ENCODE measurements at places on chromosomes 6 and 20.
A peak's percentile ranks its signal among the peaks of the same experiment; 100 is the strongest.

DNA sequence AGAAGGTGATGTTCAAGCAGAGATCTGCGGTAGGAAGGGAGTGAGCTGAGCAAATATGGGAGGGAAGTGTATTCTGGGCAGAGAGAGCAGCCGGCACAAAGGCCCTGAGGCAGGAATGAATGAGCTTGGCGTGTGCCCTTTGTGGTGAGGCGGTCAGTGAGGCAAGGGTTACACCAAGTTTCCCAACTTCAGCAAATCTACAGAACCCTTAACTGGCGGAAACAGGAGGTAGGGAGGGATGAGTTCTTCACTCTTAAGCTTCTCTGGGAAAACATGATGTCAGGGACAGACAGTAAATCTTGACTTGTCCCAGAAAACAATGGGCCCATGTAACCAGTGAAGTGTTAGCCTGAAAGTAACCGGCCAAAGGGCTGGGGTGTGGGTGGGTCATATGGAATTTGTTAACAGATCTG lies 97.1 kb upstream of the PTPN1 start:
- peak overlapping the region; percentile 99 for H3K27ac ChIP-seq
- no peaks in the 10 kb centered on the region for H3K36me3 ChIP-seq
- no peaks in the 10 kb centered on the region for H3K27me3 ChIP-seq
- DNase-seq, result no peak
- no peak overlapping the region for H3K4me3 ChIP-seq
- H3K4me1 ChIP-seq, result peaks cover 37% of the 10 kb centered on the region

- H3K4me1 ChIP-seq, result no peaks in the 10 kb centered on the region
- H3K27me3 ChIP-seq, result peaks cover 68% of the 10 kb centered on the region
- H3K36me3 ChIP-seq, result no peaks in the 10 kb centered on the region
- H3K4me3 ChIP-seq, result no peak overlapping the region
- DNase-seq, result peak; percentile 90
These were observed 2.7 kb upstream of the MYT1 start for GRCh38 chr20:64161356-64162238.

GRCh38 chr20:10510216-10510615 lies 75.1 kb downstream of the SLX4IP start:
- H3K36me3 ChIP-seq, result no peaks in the 10 kb centered on the region
- no peaks in the 10 kb centered on the region for H3K27me3 ChIP-seq
- H3K4me1 ChIP-seq, result peaks cover 74% of the 10 kb centered on the region

DNA sequence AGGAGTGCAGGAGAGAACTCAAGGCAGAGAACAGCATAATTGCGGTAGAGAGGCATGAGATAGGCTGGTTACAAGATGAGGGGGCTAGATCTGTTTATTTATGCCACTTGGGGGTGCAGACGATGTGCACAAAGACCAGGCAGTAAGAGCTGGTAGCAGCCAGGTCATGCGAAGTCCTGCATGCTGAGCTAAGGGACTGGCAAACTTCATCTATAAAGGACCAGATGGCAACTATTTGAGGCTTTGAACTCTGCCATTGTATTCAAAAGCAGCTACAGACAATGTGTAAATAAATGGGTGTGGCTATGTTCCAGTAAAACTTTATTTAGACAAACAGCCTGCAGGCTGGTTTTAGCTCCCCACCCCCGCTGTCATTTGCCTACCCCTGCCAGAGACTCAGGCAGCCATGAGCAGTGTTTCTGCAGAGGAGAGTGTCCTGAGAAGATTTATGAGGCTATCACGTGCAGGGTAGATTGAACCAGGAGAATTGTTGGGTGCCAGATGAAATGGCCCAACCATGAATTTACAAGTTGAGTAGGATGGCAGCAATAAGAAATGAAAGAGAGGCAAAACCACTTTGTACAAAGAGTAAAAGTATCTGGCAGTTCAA lies 253.4 kb upstream of the MOCS1 start:
- DNase-seq, result no peak
- no peaks in the 10 kb centered on the region for H3K27me3 ChIP-seq
- no peak overlapping the region for H3K4me3 ChIP-seq
- H3K36me3 ChIP-seq, result no peaks in the 10 kb centered on the region

DNA sequence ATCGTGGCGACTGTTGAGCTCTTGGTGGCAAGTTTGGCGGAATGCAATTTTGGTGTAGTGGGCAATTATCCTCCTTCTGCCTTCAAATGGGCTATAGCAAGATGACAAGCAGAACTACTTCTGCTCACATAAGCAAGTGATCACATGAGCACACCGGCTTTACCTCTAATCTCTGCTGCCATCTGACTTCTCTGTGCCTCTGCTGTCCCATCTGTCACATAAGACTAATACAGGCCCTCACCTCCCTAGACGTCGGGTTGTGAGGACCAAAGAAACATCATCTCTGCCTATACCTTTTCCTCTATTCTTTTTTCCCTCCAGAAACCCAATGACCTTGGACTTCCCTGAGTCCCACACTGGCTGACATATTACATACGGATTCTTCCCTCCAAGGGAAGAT lies 13.3 kb upstream of the WTAP start:
- no peaks in the 10 kb centered on the region for H3K27me3 ChIP-seq
- no peak overlapping the region for H3K4me3 ChIP-seq
- DNase-seq, result no peak
- H3K27ac ChIP-seq, result no peak overlapping the region
- peaks cover 18% of the 10 kb centered on the region for H3K4me1 ChIP-seq
- no peaks in the 10 kb centered on the region for H3K36me3 ChIP-seq

- no peak overlapping the region for H3K4me3 ChIP-seq
- no peak for DNase-seq
- H3K27me3 ChIP-seq, result no peaks in the 10 kb centered on the region
These were observed 42.1 kb downstream of the SMAP1 start for GRCh38 chr6:70709826-70710225.

- H3K36me3 ChIP-seq, result no peaks in the 10 kb centered on the region
- H3K27me3 ChIP-seq, result no peaks in the 10 kb centered on the region
- no peak overlapping the region for H3K27ac ChIP-seq
- no peak for DNase-seq
These were observed 96.4 kb downstream of the TULP4 start for GRCh38 chr6:158408552-158409130.

- no peak for DNase-seq
- H3K27ac ChIP-seq, result no peak overlapping the region
- H3K36me3 ChIP-seq, result no peaks in the 10 kb centered on the region
- no peak overlapping the region for H3K4me3 ChIP-seq
- no peaks in the 10 kb centered on the region for H3K4me1 ChIP-seq
These were observed 196.9 kb downstream of the FOXA2 start for GRCh38 chr20:22387452-22387851.

DNA sequence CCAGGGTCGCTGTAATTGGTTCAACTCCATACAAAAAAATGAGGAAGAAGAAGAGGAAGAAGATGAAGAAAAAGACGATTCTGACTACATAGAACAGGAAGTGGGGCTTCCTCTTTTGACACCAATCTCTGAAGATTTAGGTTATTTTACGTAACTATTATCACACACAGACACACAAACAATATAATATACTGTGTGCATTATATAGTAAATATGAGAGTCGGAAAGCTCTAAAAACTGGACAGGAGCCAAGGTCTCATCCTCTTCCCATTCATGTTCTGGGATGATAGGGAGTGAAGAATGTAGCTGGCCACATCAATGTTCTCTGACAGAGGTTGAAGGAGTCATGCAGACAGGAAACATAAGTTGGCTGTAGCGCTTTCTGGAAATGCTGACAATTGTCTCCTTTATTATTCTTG lies 13.3 kb downstream of the RSPH4A start:
- H3K36me3 ChIP-seq, result no peaks in the 10 kb centered on the region
- no peak for DNase-seq
- no peak overlapping the region for H3K27ac ChIP-seq
- H3K4me1 ChIP-seq, result no peaks in the 10 kb centered on the region
- H3K4me3 ChIP-seq, result no peak overlapping the region

GRCh38 chr6:88177961-88178464 lies 11.9 kb upstream of the CNR1 start:
- DNase-seq, result no peak
- H3K4me1 ChIP-seq, result no peaks in the 10 kb centered on the region
- no peak overlapping the region for H3K27ac ChIP-seq

- no peaks in the 10 kb centered on the region for H3K27me3 ChIP-seq
- H3K36me3 ChIP-seq, result peaks cover 7% of the 10 kb centered on the region
- H3K27ac ChIP-seq, result no peak overlapping the region
- H3K4me3 ChIP-seq, result no peak overlapping the region
- H3K4me1 ChIP-seq, result no peaks in the 10 kb centered on the region
These were observed 16.5 kb downstream of the BLOC1S5 start for GRCh38 chr6:8047541-8048292.

DNA sequence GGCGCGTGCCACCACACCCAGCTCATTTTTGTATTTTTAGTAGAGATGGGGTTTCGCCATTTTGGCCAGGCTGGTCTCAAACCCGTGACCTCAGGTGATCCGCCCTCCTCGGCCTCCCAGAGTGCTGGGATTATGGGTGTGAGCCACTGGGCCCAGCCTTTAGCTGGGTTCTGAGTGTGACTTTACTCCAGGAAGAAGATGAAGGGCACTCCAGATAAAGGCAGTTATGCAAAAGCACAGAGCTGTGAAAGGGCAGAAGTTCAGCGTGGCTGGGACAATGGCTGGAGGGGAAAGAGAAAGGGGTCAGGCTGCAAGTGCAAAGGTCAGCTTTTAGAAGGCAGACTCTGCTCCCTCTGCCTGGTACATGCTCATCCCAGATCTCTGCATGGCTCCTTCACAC lies 39.7 kb downstream of the MAP3K5 start:
- no peak for DNase-seq
- no peaks in the 10 kb centered on the region for H3K27me3 ChIP-seq

GRCh38 chr6:36754582-36755434 lies 57.2 kb downstream of the RAB44 start:
- H3K36me3 ChIP-seq, result no peaks in the 10 kb centered on the region
- peaks cover 65% of the 10 kb centered on the region for H3K4me1 ChIP-seq
- H3K27me3 ChIP-seq, result no peaks in the 10 kb centered on the region
- no peak overlapping the region for H3K27ac ChIP-seq
- no peak for DNase-seq

DNA sequence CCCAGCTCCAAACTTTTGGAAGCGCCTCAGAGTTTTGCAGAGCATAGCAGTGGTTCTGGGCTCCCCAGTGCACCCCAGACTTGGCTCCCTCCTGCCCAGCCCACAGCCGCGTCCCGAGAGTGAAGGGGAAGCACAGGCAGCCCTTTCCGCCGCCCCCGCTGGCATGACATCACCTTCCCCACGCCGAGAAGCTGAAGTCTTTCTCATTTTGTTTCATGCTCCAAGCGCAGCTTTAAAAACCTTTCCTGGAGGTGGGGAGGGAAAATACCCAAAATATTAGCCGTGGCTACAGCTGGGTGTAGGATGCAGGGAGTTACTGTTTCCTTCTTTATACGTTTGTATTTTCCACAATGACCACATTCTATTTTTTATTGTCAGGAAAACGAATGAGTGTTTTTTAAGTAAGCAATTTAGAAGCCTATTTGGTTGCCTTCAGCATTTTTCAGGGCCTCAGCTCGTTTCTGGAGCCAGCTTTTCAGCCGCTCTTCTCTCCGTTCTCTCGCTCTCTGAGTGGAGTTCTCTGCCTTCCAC lies 72.9 kb downstream of the SNX5 start:
- peaks cover 5% of the 10 kb centered on the region for H3K4me1 ChIP-seq
- peak overlapping the region; percentile 43 for H3K27ac ChIP-seq
- H3K36me3 ChIP-seq, result no peaks in the 10 kb centered on the region
- peak overlapping the region; percentile 29 for H3K4me3 ChIP-seq
- DNase-seq, result peak; percentile 80

DNA sequence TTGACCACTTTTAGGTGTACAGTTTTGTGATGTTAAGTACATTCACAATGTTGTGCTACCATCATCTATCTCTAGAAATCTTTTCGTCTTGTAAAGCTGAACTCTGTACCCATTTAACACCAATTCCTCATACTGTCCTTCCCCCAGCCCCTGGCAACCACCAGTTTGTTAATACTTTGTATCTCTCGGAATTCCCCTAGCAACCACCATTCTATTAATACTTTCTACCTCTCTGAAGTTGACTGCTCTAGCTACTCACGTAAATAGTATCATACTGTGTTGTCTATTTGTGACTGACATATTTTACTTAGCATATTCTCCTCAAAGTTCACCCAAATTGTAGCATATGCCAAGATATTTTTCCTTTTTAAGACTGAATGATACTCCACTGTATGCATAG lies 82.3 kb upstream of the CLDN20 start:
- no peaks in the 10 kb centered on the region for H3K27me3 ChIP-seq
- DNase-seq, result no peak
- H3K4me1 ChIP-seq, result peaks cover 9% of the 10 kb centered on the region
- no peak overlapping the region for H3K27ac ChIP-seq

GRCh38 chr6:69732640-69733039 lies 64.2 kb downstream of the LMBRD1 start:
- no peaks in the 10 kb centered on the region for H3K27me3 ChIP-seq
- peaks cover 15% of the 10 kb centered on the region for H3K4me1 ChIP-seq
- H3K36me3 ChIP-seq, result peaks cover 20% of the 10 kb centered on the region
- no peak overlapping the region for H3K4me3 ChIP-seq

DNA sequence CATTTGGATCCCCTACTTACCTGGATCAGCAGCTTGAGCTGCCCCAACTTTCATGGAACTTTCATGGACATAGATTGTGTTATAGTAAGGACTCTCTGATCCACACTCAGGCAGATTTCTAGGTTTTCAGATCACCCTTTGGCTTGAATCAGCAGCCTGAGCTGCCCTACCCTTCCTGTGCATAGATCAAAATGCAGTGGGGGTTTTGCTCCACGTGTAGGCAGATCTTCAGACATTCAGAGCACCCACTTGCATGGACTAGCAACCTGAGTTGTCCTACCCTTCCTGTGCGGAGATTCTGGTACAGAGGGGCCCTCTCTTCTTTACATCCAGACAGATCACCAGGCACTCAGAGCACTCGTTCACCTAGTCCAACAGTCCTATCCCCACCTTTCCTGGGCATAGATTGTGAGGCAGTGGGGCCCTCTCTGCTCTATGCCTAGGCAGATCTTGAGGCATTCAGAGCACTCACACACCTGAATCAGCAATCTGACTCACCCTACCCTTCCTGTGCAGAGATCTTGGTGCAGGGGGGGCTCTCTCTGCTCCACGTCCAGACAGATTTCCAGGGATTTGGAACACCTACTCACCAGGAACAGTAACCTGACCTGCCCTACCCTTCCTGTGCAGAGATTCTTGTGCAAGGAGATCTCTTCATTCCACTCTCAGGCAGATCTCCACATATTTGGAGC lies 705.2 kb upstream of the NRSN1 start:
- no peaks in the 10 kb centered on the region for H3K27me3 ChIP-seq
- no peak for DNase-seq
- H3K36me3 ChIP-seq, result no peaks in the 10 kb centered on the region
- no peak overlapping the region for H3K27ac ChIP-seq

- no peak for DNase-seq
- H3K4me3 ChIP-seq, result peak overlapping the region; percentile 79
- H3K4me1 ChIP-seq, result peaks cover 20% of the 10 kb centered on the region
- peak overlapping the region; percentile 90 for H3K27ac ChIP-seq
These were observed 296 bp downstream of the DZANK1 start for GRCh38 chr20:18466574-18466893.

- no peak for DNase-seq
- no peaks in the 10 kb centered on the region for H3K4me1 ChIP-seq
- no peak overlapping the region for H3K27ac ChIP-seq
- no peaks in the 10 kb centered on the region for H3K27me3 ChIP-seq
- H3K36me3 ChIP-seq, result no peaks in the 10 kb centered on the region
These were observed 508.1 kb upstream of the MAP3K7 start for GRCh38 chr6:91094806-91095475.

GRCh38 chr6:107473660-107474059 lies 14.3 kb upstream of the PDSS2 start:
- no peak for DNase-seq
- peaks cover 3% of the 10 kb centered on the region for H3K27me3 ChIP-seq
- H3K4me3 ChIP-seq, result no peak overlapping the region
- no peaks in the 10 kb centered on the region for H3K4me1 ChIP-seq
- H3K36me3 ChIP-seq, result no peaks in the 10 kb centered on the region
